ENCODE measurements at places on chromosomes 3 and 15.
A peak's percentile ranks its signal among the peaks of the same experiment; 100 is the strongest.

- no peak for DNase-seq
Measured at GRCh38 chr15:75725006-75725718, 12.5 kb upstream of the CSPG4 start.

DNA sequence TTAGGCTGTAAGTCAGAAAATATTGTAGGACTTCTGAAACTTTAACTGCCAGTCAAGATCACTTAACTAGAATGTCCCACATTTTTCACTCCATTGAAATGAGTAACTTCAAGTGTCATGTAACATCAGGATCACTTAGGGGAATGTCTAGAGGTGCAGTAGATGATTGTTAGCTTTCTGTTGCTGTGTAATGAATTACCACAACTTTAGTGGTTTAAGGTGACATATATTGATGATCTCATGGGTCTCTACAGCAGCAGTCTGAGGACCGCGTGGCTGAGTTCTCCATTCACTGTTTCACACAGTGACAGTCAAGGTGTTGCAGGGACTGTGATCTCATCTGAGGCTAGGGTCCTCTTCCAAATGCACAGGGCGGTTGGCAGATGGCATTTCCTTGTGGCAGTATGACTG is 82.7 kb downstream of the SLC25A26 start:
- no peak for DNase-seq

- DNase-seq = no peak
Measured at GRCh38 chr3:43082457-43082856, 23.4 kb downstream of the POMGNT2 start.

GRCh38 chr3:194505791-194506415 is 19.1 kb upstream of the ATP13A3 start:
- DNase-seq = no peak

GRCh38 chr3:52210550-52211046 is 12.6 kb downstream of the ALAS1 start:
- no peak for DNase-seq

DNA sequence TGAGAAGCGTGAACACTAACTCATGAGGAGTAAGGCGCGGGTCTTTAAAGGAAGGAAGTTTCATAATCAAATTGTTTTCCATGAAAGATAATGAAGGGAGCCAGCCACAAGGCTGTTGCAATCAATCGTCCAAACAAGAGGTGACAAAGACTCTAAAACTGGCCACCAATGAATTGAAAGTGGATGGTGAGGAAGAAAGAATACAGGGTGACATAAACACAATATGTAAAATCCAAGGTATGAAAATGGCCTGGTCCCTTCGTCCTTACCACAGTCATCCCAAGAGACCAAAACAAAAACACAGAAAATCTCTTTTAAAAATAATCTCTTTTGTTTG is 12.0 kb downstream of the CD86 start:
- no peak for DNase-seq

DNA sequence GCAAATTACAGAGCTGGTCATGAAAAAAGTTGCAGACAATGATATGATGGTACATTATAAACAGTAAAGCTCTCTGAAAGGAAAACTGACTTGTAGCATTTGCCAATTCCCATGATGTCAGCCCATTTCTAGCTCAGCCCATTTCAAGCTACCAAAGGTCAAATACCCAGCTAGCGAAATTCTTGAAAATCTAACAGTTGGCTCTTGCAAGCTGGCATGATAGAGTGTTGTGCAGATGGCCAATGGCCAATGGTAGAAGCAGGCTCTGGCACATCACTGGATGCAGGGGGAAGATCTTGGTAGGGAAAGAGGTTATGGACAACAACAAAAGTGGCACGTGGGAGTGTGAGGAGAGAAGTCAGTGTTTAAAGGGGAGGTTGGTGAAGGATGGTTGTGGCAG is 36.7 kb downstream of the RASGRF1 start:
- no peak for DNase-seq

DNA sequence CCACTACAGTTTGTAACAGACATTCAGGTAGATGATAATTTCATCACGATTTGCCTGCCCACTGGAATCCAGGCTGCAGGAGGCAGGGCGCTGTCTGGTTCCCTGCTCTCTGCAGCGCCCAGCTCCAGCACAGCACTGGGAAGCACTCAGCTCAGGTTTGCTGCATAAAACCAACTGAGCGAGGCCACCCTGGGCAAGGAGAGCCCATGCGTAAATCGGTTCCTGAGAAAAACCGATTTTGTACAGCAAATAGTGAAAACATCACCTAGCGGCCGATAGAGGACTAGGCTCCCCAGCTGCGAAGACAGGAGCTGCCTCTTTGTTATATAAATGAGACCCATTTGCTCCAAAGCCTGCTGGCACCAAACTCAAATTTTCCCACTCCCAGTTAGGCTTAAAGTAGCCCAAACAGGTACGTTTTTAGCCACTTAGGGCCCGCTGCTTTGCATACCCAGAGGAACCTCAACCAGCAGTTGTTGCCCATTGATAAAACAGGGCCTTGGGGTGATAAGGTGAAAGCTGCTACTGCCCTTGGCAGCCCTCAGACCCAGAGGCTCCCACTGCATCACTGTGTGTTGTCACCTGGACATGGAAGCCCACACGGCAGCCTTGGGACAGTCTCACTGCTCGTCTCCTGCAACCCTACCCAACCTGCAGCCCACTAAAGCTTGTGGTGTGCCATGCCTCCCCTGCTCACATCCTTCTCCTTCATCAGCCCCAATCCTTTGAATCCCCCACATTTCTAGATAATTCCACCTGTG is 47.5 kb downstream of the ALDH1L1 start:
- no peak for DNase-seq

- DNase-seq = no peak
Measured at GRCh38 chr3:193673845-193674244, 80.8 kb downstream of the OPA1 start.

DNA sequence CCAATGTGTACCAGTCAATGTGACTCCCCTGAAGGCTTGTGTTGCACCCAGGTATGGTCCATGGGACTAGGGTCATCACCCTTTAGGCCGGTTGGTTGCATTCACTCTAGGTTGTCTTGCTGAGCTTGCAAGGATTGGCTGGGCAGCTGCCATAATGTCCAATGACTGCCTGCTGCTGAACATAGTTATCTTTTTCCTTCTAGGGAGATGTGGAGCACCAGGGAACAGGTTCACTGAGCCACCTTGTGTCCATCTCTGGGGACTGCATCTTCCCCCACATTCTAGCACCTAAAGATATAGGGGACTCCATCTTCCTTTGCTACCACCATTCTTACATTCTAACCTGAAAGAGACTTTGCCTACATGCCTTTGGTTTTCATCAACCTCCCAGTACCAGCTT is 580.4 kb upstream of the TBL1XR1 start:
- DNase-seq = no peak

- DNase-seq = no peak
Measured at GRCh38 chr3:128489927-128490649, 2.9 kb downstream of the GATA2 start.

DNA sequence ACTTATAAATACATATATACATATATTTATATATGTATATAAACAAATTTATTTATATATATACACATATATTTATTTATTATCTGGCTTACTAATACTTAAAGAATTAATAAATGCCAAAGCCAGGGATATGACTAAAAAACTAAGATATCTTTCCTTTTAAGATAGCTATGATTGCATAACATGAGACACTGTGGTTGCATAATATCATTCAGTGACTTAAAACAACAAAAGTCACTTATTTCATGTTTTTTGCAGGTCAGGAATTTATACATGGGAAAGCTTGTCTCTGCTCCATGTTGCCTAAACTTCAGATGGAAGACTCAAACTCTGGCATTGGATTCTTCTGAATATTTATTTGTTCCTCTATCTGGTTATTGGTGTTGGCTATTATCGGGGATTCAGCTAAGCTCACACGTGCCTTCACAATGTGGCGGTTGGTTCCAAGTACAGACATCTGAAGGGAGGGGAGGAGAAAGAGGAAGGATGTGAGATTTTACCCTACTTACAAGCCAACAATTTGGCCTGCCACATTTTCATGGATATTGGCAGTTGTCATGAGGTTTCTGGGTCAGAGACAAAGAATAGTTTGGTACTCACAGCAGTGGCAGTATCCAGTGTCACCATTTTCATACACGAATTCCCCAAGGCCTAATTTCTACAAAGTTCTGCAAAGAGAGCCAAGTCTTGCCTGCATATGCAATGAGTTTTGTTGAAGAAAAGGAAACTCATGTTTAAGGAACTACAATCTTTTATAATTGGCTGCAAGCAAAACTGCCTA is 381.6 kb downstream of the EPHA3 start:
- DNase-seq = no peak

GRCh38 chr3:174346571-174346970 is 512.6 kb upstream of the NAALADL2 start:
- DNase-seq = no peak

GRCh38 chr3:36663666-36664291 is 100.6 kb downstream of the DCLK3 start:
- DNase-seq = no peak

DNA sequence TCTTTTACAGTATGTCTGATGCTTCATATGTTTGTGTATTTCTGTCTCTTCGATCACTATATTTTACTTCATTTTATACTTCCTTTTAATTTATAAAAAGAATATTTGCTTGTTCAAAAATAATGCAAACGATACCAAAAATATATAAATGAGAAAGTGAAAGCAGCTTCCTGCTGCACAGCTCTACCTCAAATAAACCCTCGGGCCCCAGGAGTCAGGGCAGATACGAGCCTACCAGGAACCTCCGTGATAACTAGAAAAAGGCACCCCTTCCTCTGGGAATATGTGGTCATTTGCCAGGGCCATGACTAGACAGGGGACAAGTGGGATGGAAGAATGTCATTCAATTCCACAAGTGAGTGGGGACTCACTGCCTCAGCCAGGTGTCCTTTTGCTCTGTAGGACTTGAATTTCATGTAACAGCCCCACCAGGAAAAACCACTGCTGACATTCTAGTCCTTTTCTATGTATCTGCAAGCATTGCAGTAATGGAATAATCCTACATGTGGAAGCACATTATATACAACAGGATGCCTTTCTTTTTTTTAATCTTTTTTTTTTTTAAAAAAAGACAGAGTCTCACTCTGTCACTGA is 133.3 kb downstream of the SUCLG2 start:
- DNase-seq = no peak

GRCh38 chr15:58474741-58475323 is 43.0 kb downstream of the LIPC start:
- DNase-seq = no peak

- no peak for DNase-seq
Measured at GRCh38 chr3:134564991-134565390, 79.1 kb downstream of the CEP63 start.

DNA sequence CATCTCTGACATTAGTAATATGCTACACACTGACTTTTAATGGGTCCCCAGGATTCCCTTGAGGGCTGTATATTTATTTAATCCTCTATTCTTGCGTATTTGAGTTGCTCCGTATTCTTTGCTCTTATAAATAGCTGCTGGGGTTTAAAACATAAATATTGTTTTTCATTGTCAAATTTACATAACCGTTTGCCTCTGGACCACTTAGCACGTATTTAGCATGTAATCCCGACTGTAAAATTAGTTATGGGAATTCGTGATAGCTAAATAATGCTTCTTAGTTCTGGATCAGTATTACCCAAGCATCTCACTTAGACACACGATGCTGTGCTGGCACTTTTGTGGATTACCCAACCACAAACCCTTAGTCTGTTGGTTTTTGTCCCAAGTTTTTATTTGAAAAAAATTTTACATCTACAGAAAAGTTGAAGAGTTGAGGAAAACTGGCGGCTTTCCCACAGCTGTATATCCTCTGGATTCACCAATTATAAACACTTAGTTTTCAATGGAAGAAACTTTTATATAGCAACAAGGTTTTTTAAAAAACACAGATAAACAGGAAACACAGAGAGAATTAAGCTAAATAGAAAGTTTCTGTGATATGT is 296.8 kb upstream of the TPM1 start:
- DNase-seq = no peak

GRCh38 chr15:45635191-45635638 is 386 bp downstream of the SQOR start:
- DNase-seq = no peak

GRCh38 chr3:170353485-170353884 is 4.0 kb upstream of the SKIL start:
- no peak for DNase-seq

- DNase-seq = no peak
Measured at GRCh38 chr3:113532698-113533533, 561 bp downstream of the SIDT1 start.

DNA sequence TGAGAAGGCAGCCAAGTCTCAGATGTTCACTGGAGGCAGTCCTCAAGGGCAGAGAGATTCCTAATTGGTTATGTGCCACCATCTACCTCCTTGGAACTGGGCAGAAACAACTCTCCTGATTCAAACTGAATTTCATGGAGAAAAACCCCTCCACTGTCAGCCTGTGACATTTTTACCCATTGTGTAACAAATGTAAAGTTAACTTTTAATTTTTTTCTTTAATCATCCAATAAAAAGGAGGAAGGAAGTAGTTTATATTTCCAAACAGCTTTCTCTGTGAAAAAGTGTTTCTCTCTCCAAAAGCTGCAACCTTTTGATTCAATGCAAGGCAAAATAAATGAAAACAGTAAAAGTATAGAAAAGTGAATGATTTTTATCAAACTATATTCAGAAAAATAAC is 510 bp upstream of the COLQ start:
- no peak for DNase-seq

DNA sequence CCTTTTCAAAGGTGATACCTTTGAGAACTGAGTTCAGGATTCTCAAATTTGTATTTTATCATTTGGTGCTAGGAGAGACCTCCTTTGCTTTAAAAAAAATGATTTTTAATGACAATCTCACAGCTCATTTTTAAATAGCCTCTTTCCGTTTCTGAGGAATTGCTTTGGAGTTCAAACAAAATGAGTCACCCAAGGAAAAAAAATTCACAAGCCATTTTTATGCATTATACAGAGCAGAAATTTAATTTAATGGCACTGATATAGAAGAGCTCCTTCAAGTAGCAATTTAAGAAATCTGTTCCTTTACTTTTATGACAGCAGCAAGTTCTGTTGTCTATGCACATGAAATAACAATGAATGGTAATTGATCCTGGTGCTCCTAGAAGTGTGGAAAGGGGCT is 337.9 kb upstream of the KCNMB2 start:
- DNase-seq = peak; percentile 12

GRCh38 chr3:48222616-48223513 is at the start of gene CAMP:
Gene CAMP, plus strand, starts transcription at chr3:48223495. Its CDS starts 17 bp downstream, at chr3:48223512.
- DNase-seq = no peak

- DNase-seq = peak; percentile 47
Measured at GRCh38 chr3:184636741-184637316, 75.0 kb downstream of the MAGEF1 start.
